ENCODE measurements at places on chromosomes 16 and 17.

GRCh38 chr17:50218771-50219315 is 17.4 kb upstream of the COL1A1 start:
- no peak for DNase-seq

GRCh38 chr17:17416400-17417360 is 60.1 kb upstream of the MED9 start:
- DNase-seq = peak; percentile 49

GRCh38 chr17:64020056-64020766 is at the start of gene ICAM2:
ICAM2 (minus strand) TSS chr17:64020633; CDS start chr17:64006691, 13,942 bp downstream.
- no peak for DNase-seq

GRCh38 chr16:55543472-55543871 is 23.0 kb upstream of the CAPNS2 start:
- peak; percentile 36 for DNase-seq

GRCh38 chr16:87169509-87169995 is 147.6 kb downstream of the C16orf95 start:
- no peak for DNase-seq

- no peak for DNase-seq
These were observed 51.5 kb downstream of the GTF3C1 start for GRCh38 chr16:27498031-27498825.

GRCh38 chr16:85898521-85899442 is at the start of gene IRF8:
IRF8 (plus strand) TSS chr16:85899162; CDS start chr16:85903016, 3,854 bp downstream.
- DNase-seq = peak; percentile 89

DNA sequence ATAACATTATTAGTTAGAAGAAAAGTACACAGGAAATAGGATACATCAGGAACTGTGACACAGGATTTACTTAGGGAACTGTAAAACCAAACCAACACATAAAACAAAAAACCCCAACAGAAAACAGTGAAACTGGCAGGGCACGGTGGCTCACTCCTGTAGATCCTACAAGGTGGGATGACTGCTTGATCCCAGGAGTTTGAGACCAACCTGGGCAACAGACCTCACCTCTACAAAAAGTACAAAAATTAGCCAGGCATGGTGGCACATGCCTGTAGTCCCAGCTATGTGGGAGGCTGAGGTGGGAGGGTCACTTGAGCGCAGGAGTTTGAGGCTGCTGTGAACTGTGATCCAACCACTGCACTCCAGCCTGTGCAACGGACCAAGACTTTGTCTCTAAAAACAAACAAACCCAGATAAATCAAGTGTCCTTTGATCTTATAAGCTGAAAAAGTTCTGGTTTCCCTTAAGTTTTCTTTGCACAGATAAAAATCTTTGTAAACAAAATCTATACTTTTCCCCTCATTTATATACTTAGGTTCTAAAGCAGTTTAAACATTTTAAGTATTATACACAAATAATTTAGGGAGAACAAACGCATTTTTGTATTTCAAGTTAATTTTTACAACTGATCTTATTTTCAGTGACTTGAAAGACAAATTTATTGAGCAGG is 111.5 kb upstream of the TOB1 start:
- no peak for DNase-seq

GRCh38 chr17:43043307-43043706 is 18.3 kb downstream of the RND2 start:
- no peak for DNase-seq

- DNase-seq = peak; percentile 58
These were observed 89.7 kb upstream of the CLEC18A start for GRCh38 chr16:69861292-69862030.

- DNase-seq = no peak
These were observed 13.0 kb upstream of the NFATC3 start for GRCh38 chr16:68072038-68072695.

DNA sequence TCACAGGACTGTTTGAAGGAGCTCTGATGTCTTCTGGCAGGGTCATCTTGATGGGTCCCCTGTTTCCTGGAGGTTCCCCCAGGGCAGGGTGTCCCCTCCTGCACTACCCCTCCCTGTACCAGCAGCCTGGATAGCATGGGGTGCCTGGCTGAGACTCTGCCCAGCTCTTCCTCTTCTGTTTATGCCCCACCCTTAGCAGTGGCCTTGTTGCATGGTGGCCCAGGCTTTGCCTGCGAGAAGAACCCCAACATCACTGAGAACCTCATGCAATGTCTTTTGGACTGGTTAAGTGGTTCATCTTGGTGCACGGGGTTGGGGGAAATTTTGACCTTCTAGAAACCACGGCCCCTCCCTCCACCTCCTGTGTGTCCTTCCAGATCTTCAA is 121.8 kb downstream of the IRX3 start:
- DNase-seq = no peak

- DNase-seq = peak; percentile 35
These were observed 62.9 kb downstream of the ADCY9 start for GRCh38 chr16:4053301-4053845.

DNA sequence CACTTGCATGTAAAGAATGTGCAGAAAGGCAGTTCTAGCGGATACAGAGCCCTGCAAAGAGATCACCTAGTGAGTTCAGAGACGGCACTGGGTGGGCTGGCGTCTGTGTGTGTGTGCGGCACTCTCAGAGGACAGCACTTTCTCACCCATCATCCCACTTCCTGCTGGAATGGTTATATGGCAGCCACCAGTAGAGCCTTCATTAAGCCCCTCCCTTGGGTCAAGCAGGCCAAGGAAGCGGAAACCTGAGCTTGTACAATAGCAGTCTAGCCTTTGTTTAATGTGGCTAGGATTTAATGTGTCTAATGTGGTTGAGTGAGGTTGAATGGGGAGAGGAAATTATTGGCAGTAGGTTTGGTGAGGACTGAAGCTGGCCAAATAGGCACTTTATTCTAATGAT is 88.3 kb upstream of the ELAC2 start:
- no peak for DNase-seq

- DNase-seq = no peak
These were observed 11.9 kb upstream of the SLC4A1 start for GRCh38 chr17:44279666-44280391.

- DNase-seq = no peak
These were observed 235.7 kb downstream of the NTN1 start for GRCh38 chr17:9256751-9257629.

DNA sequence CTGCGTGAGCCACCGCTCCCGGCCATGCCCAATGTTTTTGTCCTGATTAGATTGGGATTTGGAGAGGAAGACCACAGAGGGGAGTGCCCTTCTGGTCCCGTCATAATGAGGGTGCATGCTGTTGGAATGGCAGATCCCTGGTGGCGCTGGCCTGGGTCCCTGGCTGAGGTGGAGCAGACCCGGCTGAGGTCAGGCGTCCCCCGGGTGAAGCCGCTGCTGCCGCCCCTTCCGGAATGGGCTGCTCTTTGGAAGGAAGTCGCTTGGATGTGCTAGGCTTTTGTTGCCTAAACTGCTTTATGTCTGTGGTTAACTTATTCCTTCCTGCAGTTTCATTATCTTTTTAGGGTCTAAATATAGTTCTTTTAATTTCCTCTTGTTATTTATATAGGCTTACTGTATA is 120.3 kb upstream of the CHMP6 start:
- DNase-seq = no peak

DNA sequence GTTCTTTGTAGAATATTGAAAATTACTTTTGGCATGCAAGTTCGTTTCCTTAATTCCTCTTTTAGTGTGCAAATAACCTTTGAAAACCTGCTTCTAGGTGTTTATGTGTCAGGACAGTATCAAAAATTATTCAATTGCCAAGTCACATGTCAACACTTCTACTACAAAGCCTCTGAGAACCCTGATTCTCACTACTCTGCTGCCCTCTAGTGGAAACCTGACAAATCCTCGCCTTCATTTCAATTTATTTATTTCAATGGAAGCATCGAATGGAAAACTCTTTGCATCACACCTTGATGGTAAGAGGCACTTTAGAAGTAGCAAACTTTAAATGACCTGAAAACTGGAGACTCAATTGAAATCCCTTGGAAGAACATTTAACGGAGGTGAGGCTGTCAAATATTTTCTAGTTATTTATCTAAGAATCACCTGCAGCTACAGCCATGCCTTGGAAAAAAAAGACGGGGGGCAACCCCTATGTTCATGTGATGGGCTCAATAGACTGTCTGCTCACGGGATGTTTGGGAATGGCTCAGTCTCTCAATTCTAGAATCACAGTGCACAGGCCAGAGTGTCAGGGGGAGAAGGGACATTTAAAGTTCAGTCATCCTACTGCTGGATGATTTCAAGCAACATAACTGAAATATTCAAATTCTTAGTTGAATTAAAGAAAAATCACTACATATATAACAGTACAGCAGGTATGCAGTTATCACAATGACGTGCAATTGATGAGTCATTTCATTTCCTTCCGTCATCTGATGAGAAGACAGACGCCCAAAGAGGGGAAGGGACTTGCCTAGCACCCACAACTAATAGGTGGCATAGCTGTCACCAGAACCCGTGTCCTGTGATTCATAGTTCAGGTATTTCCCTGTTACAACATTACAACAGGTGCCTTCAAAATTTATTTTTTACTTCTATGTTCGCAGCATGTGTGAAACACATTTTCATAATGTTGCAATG is 563.9 kb downstream of the TOX3 start:
- peak; percentile 97 for DNase-seq

- no peak for DNase-seq
These were observed 229.8 kb downstream of the MAF start for GRCh38 chr16:79370736-79371135.

GRCh38 chr16:50458667-50459495 is 89.3 kb upstream of the NKD1 start:
- DNase-seq = peak; percentile 87

DNA sequence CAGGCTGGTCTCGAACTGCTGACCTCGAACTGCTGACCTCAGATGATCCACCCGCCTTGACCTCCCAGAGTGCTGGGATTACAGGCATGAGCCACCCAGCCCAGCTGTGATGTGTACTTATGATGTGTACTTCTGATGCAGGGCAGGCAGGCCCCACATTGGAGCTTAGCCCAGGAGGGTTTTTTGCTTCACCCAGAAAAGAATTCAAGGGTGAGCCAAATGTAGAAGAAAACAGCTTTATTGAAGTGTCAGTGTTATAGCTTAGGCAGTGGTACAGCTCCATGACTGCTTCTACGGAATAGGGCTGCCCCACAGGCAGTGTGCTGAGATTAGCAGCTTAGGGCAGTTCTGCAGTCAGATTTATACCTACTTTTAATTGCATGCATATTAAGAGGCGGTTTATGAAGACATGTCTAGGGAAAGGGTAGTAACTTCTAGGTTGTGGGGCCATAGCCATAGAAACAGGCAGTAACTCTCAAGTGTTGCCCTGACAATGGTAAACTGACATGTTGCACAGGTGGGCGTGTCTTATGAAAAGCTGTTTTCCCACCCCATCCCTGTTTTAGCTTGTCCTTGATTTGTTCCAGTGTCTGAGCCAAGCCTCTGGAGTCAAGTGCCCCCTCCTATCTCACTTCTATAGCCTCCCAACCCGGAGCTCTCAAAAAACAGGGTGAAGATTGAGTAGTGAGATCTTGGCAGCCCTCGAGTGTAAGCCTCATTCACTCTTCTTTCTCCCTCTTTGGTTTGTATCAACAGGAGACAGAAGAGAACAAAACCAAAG is 24.1 kb upstream of the POLR3E start:
- DNase-seq = peak; percentile 54

GRCh38 chr16:63066552-63066951 is 1030.3 kb upstream of the CDH8 start:
- DNase-seq = no peak

DNA sequence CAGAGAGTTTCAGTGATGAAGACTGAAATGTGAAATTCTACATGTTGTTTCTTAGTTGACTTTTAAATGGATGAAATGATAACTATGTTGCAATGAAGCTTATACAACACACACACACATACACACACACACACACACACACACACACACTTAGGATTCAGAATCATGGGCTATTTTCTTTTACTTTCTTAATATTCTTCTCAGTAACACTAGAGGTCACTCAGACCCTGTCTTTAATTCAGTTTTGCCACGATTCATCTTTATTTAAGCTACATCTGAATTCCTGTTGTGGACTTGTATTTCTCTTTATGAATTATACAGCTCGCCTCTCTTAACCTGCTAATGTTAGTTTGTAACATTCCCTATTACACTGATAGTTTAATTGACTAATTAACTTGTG is 109.6 kb upstream of the GOT2 start:
- DNase-seq = peak; percentile 41

DNA sequence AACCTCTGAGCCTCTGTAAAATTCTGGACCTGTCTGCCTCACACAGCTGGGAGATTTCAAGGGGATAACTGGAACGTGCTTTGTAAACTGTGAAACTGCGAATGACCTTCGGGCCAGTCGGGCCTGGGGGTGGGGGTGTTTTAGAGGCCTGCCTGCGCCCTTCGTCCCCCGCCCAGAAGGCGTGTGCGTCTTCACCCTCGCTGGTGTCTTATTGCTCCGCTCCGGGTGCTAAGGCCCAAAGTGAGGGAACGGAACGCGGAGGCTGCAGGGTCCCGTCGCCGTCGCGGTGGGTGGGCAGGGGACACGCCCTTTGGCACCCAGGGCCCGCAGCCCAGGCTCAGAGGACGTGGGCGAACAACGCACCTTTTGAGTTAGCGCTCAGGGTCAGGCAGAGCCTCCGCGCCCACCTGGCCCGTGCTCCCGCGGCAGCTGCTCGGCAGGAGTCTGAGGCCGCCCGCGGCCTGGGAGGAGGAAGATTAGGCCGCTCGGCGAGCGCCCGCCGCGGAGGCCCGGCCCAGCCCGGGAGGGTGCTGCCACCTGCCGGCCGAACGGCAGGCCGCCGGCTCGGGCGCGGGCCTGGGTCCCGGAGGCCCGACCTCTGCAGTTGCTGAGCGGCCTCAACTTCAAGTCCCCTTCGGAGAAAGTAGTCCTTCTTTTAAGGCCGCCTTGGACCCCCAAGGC is 29.7 kb downstream of the DCAKD start:
- no peak for DNase-seq

- no peak for DNase-seq
These were observed 3.6 kb upstream of the TMIGD1 start for GRCh38 chr17:30337393-30337999.

GRCh38 chr17:8475781-8476180 is 40.1 kb downstream of the NDEL1 start:
- DNase-seq = no peak

- no peak for DNase-seq
These were observed 119.0 kb downstream of the SPECC1 start for GRCh38 chr17:20128036-20128667.

DNA sequence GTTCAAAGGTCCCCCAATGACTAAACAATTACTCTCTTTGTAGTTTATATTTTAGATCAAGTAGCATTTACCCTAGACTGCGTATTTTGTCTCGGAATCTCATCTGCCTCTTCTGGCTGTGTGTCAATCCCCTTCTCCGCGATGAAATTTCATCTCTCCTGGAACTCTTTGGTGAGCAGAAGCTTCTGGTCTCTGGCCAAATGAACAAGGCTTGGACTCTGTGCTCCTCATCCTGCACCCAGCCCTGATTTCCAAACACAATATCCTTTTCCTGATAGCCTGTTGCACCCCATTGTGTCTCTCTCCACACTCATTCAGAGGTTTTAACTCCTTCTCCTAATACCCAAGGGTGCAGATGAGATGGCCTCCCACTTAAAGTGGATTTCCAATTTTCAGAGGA is 609.4 kb upstream of the CDH5 start:
- no peak for DNase-seq
